ENCODE measurements at places on chromosomes 2 and 18.

GRCh38 chr2:31082002-31082401 lies 56.2 kb downstream of the GALNT14 start:
- DNase-seq, result no peak

- no peak for DNase-seq
Measured at GRCh38 chr2:130261099-130261498, 62.9 kb upstream of the TUBA3E start.

GRCh38 chr2:224892574-224893204 lies 149.6 kb downstream of the DOCK10 start:
- no peak for DNase-seq

DNA sequence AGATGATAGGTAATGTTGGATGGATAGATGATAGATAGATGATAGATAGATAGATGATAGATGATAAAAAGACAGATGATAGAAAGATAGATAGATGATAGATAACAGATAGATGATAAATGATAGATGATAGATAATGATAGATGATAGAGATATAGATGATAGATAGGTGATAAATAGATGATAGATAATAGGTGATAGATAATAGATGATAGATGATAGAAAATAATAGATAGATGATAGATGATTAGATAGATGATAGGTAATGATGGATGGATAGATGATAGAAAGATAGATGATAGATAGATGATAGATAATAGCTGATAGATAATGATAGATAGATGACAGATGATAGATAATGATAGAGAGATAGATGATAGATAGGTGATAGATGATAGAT lies 31.0 kb upstream of the SNTG2 start:
- DNase-seq, result no peak

- no peak for DNase-seq
Measured at GRCh38 chr2:230974096-230974913, 21.6 kb upstream of the SPATA3 start.

DNA sequence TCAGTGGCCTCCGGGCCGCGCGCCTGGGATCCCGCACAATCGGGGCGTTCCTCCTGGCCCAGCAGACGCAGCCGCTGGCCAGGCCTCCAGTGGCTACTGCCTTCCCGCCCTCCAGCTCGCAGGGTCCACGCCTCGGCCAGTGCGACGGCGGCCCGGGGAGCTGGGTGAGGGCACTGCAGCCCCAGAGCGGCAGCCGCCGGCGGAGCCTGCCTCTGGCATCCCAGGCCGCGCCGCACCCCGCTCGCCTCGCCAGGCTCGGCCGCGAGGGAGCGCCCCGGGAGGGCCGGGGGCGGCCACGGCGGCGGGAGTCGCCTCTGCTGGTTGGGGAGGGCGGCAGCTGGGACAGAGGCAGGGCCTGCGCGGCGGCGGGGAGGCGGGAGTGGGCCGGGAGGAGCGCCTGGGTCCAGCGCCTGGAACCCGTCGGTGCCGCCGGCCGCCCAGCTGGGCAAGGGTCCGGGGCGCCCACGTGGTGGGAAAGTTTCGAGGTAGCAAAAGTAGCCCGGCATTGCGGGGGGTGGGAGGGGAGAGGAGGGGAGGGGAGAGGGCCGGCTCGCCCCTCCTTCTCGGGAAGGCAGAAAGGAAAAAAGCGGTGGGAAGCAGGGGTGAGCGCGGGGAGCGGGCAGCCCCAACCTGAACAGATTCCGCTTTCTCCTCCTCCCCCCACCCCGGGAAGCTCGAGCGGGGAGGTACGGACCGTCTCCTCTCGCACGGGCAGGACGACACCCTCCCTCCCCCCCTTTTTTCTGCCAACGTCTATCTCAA lies 1.5 kb upstream of the INHBB start:
- DNase-seq, result no peak

GRCh38 chr18:13213036-13213795 lies 5.3 kb upstream of the LDLRAD4 start:
- no peak for DNase-seq

Data from stimulated activated CD4-positive, alpha-beta T cell treated with anti-CD3 and anti-CD28 coated beads, Interleukin-1b, Interleukin-23, amount 100 ng/mL, for 1 hour (primary cell).